Hematopoietic multipotent progenitor cell treated with erythropoietin and hydrocortisone succinate and interleukin-3 and kit ligand, for 17 days (in vitro differentiated cells): ENCODE measurements at places on chromosomes 1 and 21.

GRCh38 chr1:110672753-110673108 is 2.0 kb downstream of the KCNA3 start:
- no peak for DNase-seq

GRCh38 chr1:176745945-176746344 is 283.0 kb downstream of the PAPPA2 start:
- no peak for DNase-seq

DNA sequence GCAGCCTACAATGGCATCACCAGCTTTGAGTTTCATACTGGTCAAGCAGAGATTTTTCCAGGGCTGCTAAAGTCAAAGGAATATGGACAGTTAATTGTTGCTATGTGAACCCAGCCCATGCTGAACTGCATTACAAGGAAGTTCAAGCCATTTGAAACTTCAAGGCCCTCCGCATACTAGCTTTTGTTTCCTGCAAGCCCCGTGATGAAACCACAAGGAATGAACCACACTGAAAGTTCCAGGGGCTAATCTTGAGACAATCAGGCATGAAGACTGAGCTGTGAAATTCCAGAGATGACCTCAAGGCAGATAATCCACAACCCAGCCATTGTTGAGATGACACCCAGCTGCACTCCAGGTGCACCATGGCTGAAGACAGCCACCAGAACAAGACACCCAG is 180.8 kb downstream of the C1orf21 start:
- no peak for DNase-seq

DNA sequence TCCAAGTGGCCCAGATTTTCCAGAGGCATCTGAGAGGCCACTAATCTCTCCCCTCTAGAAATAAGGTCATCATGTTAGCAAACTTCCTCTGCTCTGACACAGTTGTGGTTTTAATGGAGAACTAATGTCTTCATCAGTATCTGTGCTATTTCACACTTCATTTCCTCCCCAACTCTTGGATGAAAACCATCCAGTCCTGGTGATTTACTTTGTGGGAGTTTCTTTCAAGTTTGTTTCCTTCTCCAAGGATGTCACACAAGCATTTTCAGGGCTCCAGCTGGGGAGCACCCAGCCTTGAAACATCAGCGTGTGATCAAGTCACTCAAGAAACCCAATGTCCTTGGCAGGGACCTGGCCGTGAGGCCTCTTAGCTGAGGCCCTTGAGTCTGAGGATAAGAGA is 38.8 kb downstream of the TBX15 start:
- DNase-seq, result no peak

DNA sequence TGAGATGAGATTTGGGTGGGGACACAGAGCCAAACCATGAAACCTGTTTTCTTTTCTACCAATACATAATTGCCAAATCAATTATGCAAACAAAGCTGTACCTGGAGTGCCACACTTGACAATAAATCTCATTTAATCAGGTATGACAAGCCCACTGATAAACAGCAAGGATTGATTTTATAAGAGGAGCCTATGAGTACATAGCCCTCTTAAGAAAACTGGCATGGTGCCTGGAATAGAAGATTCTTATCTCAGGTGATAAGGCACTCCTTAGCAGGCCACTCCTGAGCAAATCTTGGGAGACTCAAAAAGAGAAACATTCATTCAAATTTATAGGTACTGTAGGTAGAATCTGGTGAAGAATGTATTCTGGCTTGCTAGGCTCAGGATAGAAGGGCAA is 28.6 kb upstream of the PDE4B start:
- no peak for DNase-seq

DNA sequence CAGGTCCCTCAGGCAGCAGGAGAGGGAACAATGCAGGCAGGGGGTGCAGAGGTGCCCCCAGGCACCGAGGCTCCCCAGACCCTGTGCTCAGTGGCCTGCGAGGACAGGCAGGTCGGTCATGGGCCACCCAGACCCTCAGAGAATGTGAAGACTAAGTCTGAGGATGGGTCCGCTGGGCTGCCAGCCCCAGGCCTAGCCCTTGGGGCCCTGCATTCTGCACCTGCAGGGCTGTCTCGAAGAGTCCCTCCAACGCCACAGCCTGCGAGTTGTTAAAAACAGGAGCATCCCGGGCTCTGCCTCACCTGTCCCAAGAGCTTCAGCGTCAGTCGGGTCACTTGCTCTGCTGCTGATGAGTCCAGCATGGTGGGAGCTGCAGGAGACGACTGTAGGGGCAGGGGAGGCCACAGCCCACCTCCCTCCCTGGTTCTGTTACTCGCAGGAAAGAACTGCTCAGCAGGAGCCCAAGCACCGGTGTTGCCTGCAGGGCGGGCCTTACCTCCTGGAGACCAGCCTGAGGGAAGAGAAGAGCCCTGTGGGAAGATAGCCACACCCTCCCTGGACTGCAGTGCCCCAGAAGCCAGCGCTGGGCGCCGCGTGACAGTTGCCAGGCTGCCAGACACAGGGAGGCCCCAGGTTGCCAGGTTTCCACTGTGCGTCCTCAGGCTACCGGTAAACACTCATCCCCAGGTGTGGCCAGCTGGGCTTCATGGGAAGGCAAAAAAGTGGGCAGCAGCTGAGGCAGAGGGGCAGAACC is 5.8 kb downstream of the C21orf58 start:
- peak; percentile 59 for DNase-seq

DNA sequence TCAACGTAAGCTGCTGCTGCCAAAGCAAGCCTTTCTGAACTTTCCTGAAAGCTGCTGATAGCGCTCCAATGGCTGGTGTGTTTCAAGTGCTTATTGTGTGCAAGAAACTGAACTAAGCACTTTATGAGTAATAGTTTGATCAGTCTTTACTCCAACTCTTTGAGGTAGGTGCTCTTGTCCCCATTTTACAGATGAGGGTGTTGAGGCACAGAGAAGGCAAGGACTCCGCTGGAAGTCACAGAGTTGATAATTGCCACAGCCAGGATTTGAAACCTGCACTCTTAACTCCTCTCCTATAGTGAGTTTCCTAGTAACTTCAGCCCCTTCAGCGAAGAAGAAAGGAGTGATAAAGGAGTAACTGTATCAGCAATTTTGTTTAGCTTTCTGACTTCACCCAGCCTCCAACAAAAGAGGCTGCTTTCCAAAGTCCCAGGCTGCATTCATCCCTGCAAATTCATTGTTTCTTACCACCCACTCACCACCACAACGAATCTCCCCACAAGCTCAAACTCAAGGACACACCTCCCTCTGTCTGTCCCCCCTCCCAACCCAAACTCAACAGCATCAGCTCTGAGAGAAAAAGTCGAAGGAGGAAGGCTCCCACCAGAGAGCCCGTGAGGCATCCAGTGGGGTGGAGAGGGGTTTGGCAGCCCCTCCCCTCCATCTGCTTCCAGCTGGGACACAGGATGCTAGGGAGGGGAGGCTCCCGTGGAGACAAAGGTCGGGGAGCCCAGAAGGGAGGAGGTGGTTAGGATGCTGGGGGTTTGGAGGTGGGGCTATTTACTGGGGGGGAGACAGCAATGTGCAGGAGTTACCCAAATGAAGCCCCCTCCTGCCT is 139.6 kb downstream of the NAV1 start:
- DNase-seq, result no peak

GRCh38 chr1:33155877-33156538 is 25.8 kb downstream of the TRIM62 start:
- DNase-seq, result no peak

DNA sequence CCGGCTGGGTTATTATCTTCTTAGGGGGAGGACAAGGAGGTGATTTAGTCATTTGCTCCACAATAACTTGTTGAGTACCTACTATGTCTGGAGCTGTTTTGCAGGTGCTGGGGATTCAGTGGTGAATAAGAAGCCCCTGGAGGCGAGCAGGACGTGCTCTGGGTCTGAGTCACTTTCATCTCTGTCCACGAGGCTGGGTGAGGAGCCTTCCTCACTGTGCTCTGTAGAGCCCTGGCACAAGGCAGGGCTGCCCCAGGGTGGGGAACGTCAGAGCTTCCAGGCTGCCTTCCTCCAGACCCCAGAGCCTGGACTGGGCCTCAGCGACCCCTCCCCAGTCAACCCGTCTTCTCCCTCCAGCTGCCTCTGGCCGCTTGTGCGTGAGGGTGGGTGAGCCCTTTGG is 2.5 kb upstream of the PADI6 start:
- no peak for DNase-seq

DNA sequence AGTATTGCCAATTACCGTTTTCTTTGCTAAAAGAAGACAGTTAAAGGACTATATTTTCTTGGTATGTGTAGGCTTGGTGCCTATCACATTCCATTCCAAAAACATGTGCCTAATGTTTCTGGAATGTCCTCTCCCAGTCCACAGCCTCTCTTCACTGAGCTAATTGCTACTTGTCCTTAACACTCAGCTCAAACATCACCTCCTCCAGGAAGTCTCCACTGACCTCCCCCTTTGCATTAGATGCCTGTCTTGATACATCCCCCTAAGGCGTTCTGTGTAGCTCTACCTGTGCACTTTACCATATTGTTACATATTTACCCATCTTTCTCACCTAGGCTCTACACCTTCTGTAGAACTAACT is 195.6 kb upstream of the CAMK1G start:
- no peak for DNase-seq

DNA sequence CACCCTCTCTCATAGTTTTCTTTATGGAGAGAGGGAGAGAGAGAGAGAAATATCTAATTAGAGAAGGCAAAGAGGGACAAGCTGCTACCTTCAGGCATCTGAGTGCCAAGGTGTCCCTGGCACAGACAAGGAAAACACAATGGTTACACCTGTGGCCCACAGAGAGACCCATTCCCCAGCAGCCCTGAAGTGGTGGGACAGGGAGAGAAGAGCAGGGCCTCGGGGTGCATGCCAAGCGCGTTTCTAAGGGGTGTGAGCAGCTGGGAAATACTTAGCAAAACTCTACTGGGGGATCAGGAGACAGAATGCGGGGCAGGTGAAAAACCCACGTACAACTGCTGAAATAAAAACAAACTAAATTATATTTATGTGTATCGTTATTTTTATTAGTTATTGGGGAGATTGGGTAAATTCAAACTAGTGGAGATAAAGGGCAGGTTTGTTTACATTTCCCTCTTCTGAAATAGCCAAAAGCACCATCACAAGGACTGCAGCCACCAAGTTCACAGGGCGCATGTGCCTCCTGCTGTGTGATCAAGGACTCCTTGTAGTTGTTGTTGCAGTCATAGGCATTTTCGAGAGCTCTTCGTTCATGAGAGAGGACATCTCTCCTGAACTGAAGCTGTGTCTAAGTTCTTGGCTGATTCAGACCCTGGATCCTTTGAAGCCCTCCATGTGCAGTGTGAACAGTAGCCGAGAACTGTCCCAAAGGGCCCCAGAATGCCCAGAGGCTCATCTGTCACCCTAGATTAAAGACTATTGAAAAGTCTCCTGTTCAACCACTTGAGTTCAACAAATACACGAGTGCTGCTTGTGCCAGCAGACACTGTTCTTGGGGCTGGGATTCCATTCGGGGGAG is 737 bp upstream of the SERPINC1 start:
- DNase-seq, result no peak

- DNase-seq, result no peak
Measured at GRCh38 chr1:17680308-17680707, 74.8 kb upstream of the ACTL8 start.

- DNase-seq, result no peak
Measured at GRCh38 chr1:27882543-27882903, 10.2 kb downstream of the THEMIS2 start.

DNA sequence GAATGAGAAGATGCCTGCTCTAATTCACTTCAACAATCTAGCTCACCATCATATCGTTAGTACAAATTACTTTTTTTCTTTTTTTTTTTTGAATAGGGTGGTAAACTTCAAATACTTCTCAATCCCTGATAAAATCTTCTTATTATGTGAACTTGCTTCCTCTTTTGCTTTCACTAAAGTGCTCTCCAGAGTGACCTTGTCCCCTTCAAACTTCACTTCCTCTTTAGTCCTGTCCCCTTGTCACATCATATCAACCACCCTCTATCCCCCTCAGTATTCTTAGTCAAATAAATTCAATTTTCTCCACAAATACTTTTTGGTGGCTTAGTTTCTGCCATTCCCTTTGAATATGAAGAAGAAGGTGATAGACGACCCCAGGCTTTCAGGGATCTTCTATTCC is 124.9 kb upstream of the PLXNA2 start:
- no peak for DNase-seq

GRCh38 chr1:15717418-15718125 is 18.5 kb upstream of the SLC25A34 start:
- DNase-seq, result no peak

- no peak for DNase-seq
Measured at GRCh38 chr1:191255354-191256054, 777.8 kb upstream of the BRINP3 start.

GRCh38 chr1:50913954-50914353 is 46.1 kb downstream of the FAF1 start:
- no peak for DNase-seq
